Activated effector memory CD4-positive, alpha-beta T cell treated with anti-CD3 and anti-CD28 coated beads, Interleukin-2, amount 50 U/mL, for 16 hours (primary cell): ENCODE measurements at places on chromosomes 7 and 10.

GRCh38 chr10:108957681-108958080, 965.6 kb downstream of the XPNPEP1 start:
- DNase-seq, result no peak

- no peak for DNase-seq
Measured at GRCh38 chr10:70441895-70442309, 421 bp upstream of the NODAL start.

DNA sequence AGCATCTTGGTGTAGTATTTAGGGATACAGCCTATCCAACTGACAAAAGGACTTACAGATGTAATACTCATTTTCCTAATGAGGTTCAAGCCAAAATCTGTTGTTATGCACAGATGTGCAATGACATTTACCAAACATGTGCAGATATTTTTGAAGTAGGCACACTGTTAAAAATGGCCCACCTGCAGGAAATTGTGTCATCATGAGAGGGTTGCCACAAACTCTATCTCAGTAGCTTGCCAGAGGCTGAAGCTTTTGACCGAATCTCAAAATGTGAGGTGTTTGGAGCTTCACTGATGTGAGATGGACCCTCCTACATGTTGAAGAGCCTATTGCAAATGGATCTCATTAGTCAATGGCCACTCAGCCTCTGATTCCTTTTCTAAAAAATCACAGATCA, 89.7 kb upstream of the CSTF2T start:
- no peak for DNase-seq

- DNase-seq, result no peak
Measured at GRCh38 chr10:84204122-84204521, 9.8 kb downstream of the CDHR1 start.

DNA sequence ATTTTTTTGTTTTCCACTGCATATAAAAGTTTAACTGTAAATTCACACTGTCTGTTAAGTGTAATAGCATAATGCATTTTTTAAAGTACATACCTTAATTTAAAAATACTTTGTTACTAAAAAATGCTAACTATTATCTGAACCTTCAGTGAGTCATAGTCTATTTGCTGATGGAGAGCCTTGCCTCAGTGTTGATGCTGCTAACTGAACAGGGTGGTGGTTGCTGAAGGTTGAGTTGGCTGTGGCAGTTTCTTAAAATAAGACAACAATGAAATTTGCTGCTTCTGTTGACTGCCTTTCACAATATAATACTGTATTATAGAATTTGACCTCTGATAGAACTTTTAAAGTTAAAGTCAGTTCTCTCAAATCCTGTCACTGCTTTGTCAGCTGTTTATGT, 72.3 kb upstream of the GATAD1 start:
- DNase-seq, result no peak

- DNase-seq, result no peak
Measured at GRCh38 chr7:156220078-156220605, 407.9 kb upstream of the SHH start.

GRCh38 chr7:87206361-87206760, 13.2 kb downstream of the TMEM243 start:
- no peak for DNase-seq

GRCh38 chr7:101269664-101270063, 24.8 kb upstream of the FIS1 start:
- DNase-seq, result no peak

GRCh38 chr10:74750848-74751274, 75.5 kb upstream of the KAT6B start:
- no peak for DNase-seq

GRCh38 chr7:154794147-154794780, 208.7 kb downstream of the PAXIP1 start:
- DNase-seq, result no peak

GRCh38 chr10:3654496-3654895, 130.5 kb downstream of the KLF6 start:
- DNase-seq, result no peak

- no peak for DNase-seq
Measured at GRCh38 chr7:4841836-4842235, 20.0 kb downstream of the PAPOLB start.

- no peak for DNase-seq
Measured at GRCh38 chr7:24718977-24719491, 38.2 kb downstream of the GSDME start.

GRCh38 chr10:46554166-46554781, 2.2 kb downstream of the GPRIN2 start:
- DNase-seq, result peak; percentile 31

- no peak for DNase-seq
Measured at GRCh38 chr7:29748286-29749099, 57.8 kb upstream of the WIPF3 start.

DNA sequence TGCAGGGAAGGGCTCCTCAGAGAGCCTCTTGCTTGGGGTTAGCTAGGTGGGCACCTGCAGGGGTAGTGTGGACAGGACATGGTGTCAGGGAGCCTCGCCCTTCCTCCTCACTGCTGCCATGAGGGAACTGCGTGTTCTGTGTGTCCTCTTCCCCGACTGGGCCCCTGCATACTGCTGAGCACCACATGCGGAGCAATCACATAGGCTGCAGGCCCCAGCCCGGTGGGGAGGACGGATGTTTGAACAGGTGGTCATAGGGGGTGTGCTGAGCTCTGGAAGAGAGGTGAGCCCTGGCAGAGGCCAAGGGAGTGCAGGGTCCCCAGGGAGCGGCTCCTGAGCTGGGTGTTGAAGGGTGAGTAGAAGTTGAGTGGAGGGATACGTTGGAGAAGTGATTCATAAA, 48.3 kb upstream of the ZMIZ2 start:
- DNase-seq, result no peak

DNA sequence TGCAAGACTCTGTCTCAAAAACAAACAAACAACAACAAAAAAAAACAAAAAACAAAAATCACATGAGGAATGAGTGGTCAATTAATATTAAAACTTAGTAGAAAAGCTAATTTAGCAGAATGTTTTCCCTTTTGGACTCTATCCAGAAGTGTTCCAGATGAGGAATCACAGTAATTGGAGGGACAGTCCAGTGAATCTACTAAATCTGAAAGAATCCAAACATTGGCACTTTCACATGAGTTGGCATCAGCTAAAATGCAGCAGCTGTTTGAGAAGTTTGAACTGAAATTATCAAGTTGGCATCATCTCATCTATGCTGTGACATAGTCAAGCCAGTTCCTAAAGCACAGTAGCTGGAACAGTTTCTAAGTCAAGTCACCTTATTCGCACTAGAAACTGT, 367.8 kb downstream of the PPP1R3A start:
- no peak for DNase-seq

DNA sequence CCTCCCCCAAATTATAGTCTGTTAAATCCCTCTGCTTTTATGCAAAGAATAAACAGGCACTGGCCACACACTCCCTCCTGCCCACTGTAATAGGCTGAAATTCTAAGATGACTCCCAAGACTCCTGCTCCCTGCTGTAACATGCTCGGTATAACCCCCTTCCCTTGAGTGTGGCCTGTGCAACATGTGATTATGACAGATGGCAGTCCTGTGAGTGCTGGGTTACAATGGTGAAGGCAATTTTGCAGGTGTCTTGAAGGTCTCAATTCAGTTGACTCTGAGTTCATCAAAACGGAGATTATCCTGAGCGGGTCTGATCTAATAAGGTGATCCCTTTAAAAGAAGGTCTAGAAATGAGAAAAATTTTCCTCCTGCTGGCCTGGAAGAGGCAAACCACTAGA, 55.9 kb downstream of the CREB3L2 start:
- DNase-seq, result no peak

DNA sequence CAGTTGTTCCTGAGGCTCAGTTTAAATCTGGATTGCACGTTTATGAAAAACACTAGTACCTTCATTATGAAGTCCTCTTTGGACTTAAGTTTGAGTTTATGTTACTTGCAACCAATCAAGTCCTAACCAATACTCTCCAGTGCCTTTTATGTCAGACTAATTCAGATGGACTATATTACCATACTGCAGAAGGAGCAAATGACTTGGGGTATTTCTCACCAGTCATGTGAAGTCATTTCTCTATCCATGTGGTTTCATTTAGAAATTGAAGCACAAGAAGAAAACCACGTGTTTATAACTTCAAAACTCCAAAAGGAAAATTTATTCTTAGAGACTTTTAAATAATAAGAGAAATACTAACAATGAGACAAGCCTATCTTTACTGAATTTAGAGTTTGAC, 201.6 kb downstream of the MBL2 start:
- DNase-seq, result no peak

GRCh38 chr7:129055861-129056464, 1.1 kb upstream of the TNPO3 start:
- no peak for DNase-seq

DNA sequence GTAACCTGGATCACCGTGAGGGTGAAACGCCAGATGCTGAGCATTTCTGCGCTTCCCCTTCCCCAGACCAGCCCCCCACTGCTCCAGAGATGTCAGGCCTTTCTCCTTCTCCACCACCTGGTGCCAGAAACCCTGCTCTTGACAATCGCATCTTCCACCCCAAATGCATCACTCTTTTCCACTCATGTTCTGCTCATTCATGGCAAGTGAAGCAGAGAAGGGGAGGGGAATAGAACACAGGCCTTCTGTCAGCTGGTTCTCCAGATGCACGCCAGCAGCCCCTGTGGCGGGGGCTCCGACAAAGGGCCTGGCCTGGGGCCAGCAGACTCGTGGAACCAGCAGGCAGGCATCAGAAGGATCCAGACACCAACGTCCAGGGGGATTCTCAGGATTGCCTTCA, 68.5 kb upstream of the SVIL start:
- DNase-seq, result no peak

GRCh38 chr7:30226614-30227268, 57.7 kb upstream of the ZNRF2 start:
- DNase-seq, result no peak

DNA sequence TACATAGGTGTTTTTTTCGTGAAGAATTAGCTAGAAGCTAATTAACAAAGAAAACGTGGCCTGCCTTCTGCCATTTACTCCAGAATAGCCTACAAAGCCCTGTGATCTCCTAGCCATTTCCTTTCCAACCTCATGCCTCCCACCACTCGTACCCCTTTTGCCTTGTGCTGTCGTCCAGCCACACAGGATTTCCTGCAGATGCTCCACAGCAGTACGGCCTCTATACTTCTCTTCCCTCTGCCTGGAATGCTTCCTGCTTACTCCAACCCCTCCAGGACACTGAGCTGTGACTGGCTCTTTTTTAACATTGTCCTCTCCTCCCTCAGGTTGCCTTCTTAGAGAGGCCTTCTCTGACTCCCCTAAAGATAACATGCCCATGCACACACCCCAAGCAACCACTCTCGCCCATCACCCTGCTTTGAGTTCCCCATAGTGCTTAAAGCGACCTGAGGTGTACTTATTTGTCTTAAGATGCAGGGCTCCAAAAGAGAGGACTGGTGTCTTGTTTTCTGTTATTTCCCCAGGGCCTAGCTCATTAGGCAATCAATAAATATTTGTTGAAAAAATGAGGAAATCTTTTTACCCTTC, 32.7 kb downstream of the STK17A start:
- no peak for DNase-seq

DNA sequence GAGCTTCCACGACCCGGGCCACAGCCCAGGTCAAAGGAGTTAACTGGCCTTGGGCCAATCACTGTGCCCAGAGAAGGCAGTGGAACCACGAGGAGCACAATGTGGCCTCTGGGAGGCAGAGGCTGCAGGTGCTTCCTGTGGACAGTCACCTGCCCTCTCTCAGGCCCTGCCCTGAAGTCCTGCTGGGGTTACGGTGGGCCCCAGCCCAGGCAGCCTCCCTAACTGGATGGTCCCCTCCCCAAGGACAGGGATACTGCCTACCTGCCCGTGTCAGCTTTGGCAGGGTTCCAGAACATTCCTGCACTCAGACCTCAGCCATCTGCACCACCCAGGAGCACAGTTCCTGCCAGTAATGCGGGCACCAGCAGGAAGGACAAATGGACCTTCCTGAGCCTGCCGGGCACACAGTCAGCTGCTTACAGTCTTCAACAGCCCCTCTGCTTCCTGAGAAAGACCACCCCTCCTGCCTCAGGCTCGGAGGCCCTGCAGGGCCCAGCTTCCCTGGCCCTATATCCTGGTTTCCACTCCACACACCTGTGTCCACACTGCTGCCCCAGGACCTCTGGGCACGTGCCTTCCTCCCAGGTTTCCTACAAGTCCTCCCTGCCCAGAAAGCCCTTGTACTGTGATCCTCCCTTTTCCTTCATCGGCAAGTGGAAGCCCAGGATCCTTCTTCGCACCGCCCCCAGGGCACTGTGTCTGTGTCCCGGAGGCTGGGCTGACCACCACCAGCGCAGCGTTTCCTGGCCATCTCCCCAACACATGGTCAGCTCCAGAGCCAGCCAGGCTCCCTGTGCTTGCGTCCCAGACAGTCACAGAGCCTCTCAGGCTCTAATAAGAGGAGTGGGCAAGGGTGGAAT, 23.3 kb downstream of the WDR86 start:
- no peak for DNase-seq

- no peak for DNase-seq
Measured at GRCh38 chr10:94879214-94879613, 59.2 kb upstream of the CYP2C9 start.

- no peak for DNase-seq
Measured at GRCh38 chr7:15963206-15963605, 276.7 kb upstream of the MEOX2 start.

GRCh38 chr7:158750702-158751101, 46.1 kb upstream of the NCAPG2 start:
- no peak for DNase-seq

DNA sequence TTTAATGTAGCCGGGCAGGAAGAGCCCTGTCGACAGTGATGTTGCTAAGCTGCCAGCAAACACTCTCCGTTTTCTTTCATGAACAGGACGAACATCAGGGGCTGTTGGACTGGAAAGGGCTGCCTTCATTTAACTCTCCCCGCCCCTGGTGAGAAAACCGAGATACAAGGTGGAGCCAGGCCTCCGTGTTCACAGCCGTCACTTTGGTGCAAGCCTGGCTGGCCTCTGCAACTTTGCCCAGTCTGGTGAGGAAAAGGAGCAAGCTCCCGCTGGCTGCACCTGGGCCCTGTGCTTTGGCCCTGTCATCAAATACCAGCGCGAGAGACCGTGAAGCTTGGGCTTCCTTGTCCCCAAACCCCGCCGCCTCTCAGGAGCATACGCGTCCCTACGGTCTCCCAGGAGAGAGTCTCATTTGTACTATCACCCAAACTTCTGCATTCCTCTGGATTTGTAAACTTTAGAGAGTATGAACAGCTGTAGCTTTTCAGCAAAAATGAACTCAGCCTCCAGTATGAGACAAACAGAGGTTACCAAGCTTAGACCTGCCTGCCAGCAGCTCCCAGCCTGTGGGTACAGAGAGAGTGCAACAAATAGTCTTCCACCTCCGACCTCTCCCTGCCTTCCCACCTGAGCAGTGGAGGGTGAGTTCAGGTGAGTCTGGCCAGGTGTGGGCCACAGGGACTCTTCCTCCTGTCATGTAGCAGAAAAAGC, 445.3 kb upstream of the MGMT start:
- DNase-seq, result no peak

DNA sequence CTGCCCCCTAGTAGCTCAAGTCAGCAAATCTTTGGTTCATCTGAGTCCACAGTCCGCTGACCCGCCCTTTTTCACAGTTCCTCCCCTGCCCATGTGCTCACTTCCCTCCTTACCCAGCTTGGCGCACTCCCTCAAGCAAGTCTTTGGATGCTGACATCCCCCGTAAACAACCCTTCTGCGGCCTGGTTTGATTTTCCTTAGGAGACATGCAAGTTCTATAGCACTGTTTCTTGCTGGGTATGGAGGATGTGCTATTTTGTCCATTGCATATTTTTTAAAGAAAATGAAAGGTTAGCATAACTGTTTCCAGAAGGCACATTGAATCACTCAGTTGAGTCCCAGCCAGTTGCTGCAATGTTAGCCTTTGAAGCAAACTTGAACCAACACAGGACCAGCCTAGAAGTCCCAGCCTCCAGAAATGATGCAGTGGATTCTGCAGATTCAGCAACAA, 38.2 kb downstream of the HTRA1 start:
- no peak for DNase-seq
